ENCODE measurements at places on chromosomes 3 and 15.

- no peak for DNase-seq
Observed at GRCh38 chr3:101819649-101820206, 29.6 kb upstream of the NFKBIZ start.

GRCh38 chr3:131050001-131050400, 23.3 kb downstream of the NEK11 start:
- DNase-seq, result no peak

DNA sequence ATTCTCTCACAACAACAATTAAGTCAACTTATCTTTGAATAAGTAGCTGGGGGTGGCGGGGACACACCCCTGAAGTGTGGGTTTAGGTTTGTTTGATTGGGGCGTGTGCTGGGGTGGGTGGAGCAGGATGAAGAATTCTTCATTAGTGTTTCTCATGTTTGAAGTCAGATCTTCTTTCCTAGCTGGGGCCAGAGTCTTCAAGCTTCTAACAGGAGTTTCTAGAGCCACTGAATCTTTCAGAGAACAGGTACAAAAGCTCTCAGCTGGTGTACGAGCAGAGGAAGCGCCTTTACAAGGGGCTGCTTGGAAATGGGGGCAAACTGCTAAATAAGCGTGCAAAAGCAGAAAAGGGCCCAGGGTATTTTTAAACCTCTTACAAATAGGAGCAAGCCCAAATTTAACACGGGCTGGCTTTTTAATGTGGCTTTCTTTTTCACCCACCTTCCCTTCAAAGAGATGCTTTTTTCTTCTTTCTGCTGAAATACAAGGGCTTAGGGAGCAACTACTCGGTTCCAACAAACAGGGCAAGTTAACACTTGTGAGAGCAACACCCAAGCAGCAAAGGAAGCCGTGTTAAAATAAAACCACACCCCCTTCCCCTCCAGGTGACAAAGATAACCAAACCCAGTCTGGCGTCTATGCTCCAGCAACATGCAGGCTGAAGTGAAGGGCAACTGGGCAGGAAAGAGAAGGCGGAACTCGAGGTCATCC, 86.9 kb upstream of the RASGRP1 start:
- DNase-seq, result no peak

GRCh38 chr15:100337096-100338044, 4.4 kb downstream of the ADAMTS17 start:
- DNase-seq, result no peak

DNA sequence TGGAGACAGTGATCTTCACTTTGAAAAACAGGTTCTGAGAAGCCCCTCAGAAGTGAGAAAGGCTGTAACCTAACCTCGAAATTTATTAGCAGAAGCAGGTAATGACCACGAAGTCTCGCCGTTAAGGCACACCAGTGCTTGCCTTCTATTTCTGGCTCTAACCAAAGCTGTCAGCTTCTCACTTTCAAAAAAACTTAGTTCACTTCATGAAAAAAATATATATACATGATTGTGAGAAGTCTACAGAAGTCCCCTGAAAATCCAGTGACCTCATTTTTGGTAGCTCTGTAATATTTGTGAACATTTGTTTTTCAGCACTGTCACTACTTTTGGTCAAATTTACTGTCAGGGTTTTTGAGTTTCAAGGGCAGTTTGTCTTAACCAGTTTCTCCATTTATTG, 19.1 kb upstream of the AKAP13 start:
- no peak for DNase-seq

GRCh38 chr3:194282436-194283122, 68.5 kb downstream of the CPN2 start:
- DNase-seq, result no peak

DNA sequence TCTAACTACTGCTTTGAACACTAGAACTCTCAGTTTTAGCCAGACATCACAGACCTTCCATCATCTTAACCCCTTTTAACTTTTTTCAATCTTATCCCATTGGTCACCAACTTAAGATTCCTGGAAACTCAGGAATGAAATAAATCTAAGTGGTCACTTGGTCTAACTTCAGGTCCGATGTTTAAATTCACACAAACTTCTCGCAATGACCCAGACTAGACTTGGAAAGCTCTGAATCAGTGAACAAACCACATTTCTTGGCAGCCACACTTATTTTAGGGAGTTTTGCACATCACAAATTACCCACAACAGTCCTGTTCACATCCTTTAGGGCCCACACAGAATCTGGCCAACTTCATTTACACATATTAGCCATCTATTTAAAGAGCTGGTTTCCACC, 118.9 kb downstream of the MAGI1 start:
- no peak for DNase-seq

- DNase-seq, result no peak
Observed at GRCh38 chr15:79084308-79084968, 6.1 kb downstream of the RASGRF1 start.

GRCh38 chr3:179563271-179563783, 601 bp downstream of the ACTL6A start:
- peak; percentile 69 for DNase-seq
